ENCODE measurements at places on chromosomes 2 and 18. TPM values are rescaled to one million over a fixed set of nuclear protein-coding genes. Genes with fewer than 3 reads are reported as not detected.

PRADC1 gene
- 30.5 TPM for total RNA-seq

GAL3ST2 gene
- 3.3 TPM for total RNA-seq

RAB17 gene
- 220 TPM for total RNA-seq

G6PC2 gene
- not detected for total RNA-seq

EPB41L3 gene
- 245 TPM for total RNA-seq

ALK gene
- not detected for total RNA-seq

ANKRD30BL gene
- not detected for total RNA-seq

KCNK3 gene
- total RNA-seq, result 0.76 TPM

STAT1 gene
- total RNA-seq, result 59.5 TPM

TRIM54 gene
- not detected for total RNA-seq

KCNJ13 gene
- 390 TPM for total RNA-seq

MC2R gene
- total RNA-seq, result not detected

SH3BP4 gene
- 23.9 TPM for total RNA-seq

PID1 gene
- total RNA-seq, result 17.0 TPM

RBKS gene
- total RNA-seq, result 35.4 TPM

STON1 gene
- 22.3 TPM for total RNA-seq

IL1RN gene
- total RNA-seq, result not detected

TUBB8B gene
- total RNA-seq, result not detected

WNT10A gene
- total RNA-seq, result not detected

TDRD15 gene
- not detected for total RNA-seq

DLGAP1 gene
- total RNA-seq, result 1.6 TPM

PLEK gene
- total RNA-seq, result 1.8 TPM

IL1R2 gene
- total RNA-seq, result 18.2 TPM

AFF3 gene
- total RNA-seq, result 5.3 TPM

BUB1 gene
- 9.1 TPM for total RNA-seq

TGFA gene
- total RNA-seq, result 42.0 TPM

IGFBP5 gene
- 93.1 TPM for total RNA-seq

ERICH2 gene
- total RNA-seq, result not detected

GALNT13 gene
- total RNA-seq, result 2.7 TPM

VWC2L gene
- total RNA-seq, result not detected

CD28 gene
- total RNA-seq, result 0.53 TPM

LRRFIP1 gene
- total RNA-seq, result 127 TPM

PPIG gene
- 51.2 TPM for total RNA-seq

CHRNA1 gene
- not detected for total RNA-seq

ACTG2 gene
- 38.8 TPM for total RNA-seq

ACYP2 gene
- total RNA-seq, result 14.0 TPM

MYO7B gene
- total RNA-seq, result 806 TPM

BOLA3 gene
- total RNA-seq, result 22.3 TPM

CGREF1 gene
- total RNA-seq, result not detected

LONRF2 gene
- total RNA-seq, result 3.1 TPM

CHRND gene
- total RNA-seq, result not detected

APOB gene
- 1,300 TPM for total RNA-seq

GRB14 gene
- 3.1 TPM for total RNA-seq

ODC1 gene
- total RNA-seq, result 31.5 TPM

FAM237A gene
- not detected for total RNA-seq

KLF11 gene
- 17.3 TPM for total RNA-seq

NPPC gene
- total RNA-seq, result not detected

Data from Peyer's patch (tissue), 4 donors.